ENCODE measurements at places on chromosomes 1 and 21. TPM values are rescaled to one million over a fixed set of nuclear protein-coding genes. Genes with fewer than 3 reads are reported as not detected.

USP48 gene
- total RNA-seq = 42.7 TPM

NBPF6 gene
- total RNA-seq = not detected

SPATA17 gene
- 1.4 TPM for total RNA-seq

FPGT gene
- 14.3 TPM for total RNA-seq

ZBED6 gene
- 4.4 TPM for total RNA-seq

GJB5 gene
- 0.34 TPM for total RNA-seq

SH2D2A gene
- total RNA-seq = not detected

SLC44A3 gene
- 1.7 TPM for total RNA-seq

C1orf141 gene
- total RNA-seq = not detected

MYBPH gene
- 0.26 TPM for total RNA-seq

LPAR3 gene
- 21.6 TPM for total RNA-seq

POLR3C gene
- 31.7 TPM for total RNA-seq

APOBEC4 gene
- not detected for total RNA-seq

GPA33 gene
- not detected for total RNA-seq

MTF2 gene
- total RNA-seq = 14.8 TPM

SLC6A9 gene
- 2.4 TPM for total RNA-seq

FYB2 gene
- total RNA-seq = not detected

VAMP4 gene
- 9.1 TPM for total RNA-seq

TRIM63 gene
- not detected for total RNA-seq

CELA3B gene
- total RNA-seq = not detected

KLHDC9 gene
- total RNA-seq = 2.3 TPM

IFNLR1 gene
- not detected for total RNA-seq

F3 gene
- 2.2 TPM for total RNA-seq

ITPKB gene
- total RNA-seq = 5.9 TPM

CLCA2 gene
- 2.0 TPM for total RNA-seq

ACTA1 gene
- total RNA-seq = not detected

ADAM30 gene
- total RNA-seq = not detected

SLC26A9 gene
- not detected for total RNA-seq

ZBTB18 gene
- 4.6 TPM for total RNA-seq

CLCNKA gene
- not detected for total RNA-seq

TXLNA gene
- total RNA-seq = 60.1 TPM

C1orf226 gene
- total RNA-seq = not detected

MMEL1 gene
- total RNA-seq = 0.16 TPM

HCN3 gene
- total RNA-seq = 0.95 TPM

TNFRSF4 gene
- under 0.01 TPM for total RNA-seq

NCMAP gene
- total RNA-seq = not detected

VCAM1 gene
- total RNA-seq = 20.8 TPM

NOS1AP gene
- total RNA-seq = not detected

PRKAA2 gene
- 1.1 TPM for total RNA-seq

SELL gene
- total RNA-seq = 0.09 TPM

LIN9 gene
- 1.4 TPM for total RNA-seq

DIRAS3 gene
- 5.2 TPM for total RNA-seq

RSPH1 gene
- total RNA-seq = under 0.01 TPM

LCE1C gene
- not detected for total RNA-seq

S100A7A gene
- not detected for total RNA-seq

NMNAT1 gene
- total RNA-seq = 18.0 TPM

HAX1 gene
- total RNA-seq = 69.2 TPM

ACTRT2 gene
- not detected for total RNA-seq

CELF3 gene
- not detected for total RNA-seq

B3GALT5 gene
- 0.17 TPM for total RNA-seq

RPE65 gene
- not detected for total RNA-seq

SLAMF6 gene
- not detected for total RNA-seq

ARHGEF19 gene
- total RNA-seq = 2.0 TPM

UBE2J2 gene
- 23.4 TPM for total RNA-seq

PLCH2 gene
- total RNA-seq = 0.16 TPM

OMA1 gene
- total RNA-seq = 35.5 TPM

HSD3B1 gene
- total RNA-seq = not detected

PLEKHN1 gene
- total RNA-seq = 0.63 TPM

SETDB1 gene
- total RNA-seq = 33.0 TPM

KRTAP11-1 gene
- not detected for total RNA-seq
